Fibroblast of lung (primary cell): ENCODE measurements at places on chromosomes 5 and 9. TPM values are rescaled to one million over a fixed set of nuclear protein-coding genes. Genes with fewer than 3 reads are reported as not detected.

Gene AK1
- total RNA-seq, result 46.7 and 47.6 TPM in 2 replicates

Gene ZNF366
- not detected in 2 replicates for total RNA-seq

Gene TAF11L5
- not detected in 2 replicates for total RNA-seq

Gene KIF27
- 4.8 and 6.2 TPM in 2 replicates for total RNA-seq

Gene SELENOP
- total RNA-seq, result 677 and 809 TPM in 2 replicates
